Stimulated activated CD8-positive, alpha-beta memory T cell treated with anti-CD3 and anti-CD28 coated beads, Interleukin-15, amount 100 ng/mL, for 1 hour (primary cell): ENCODE measurements at places on chromosomes 2 and 18.

- DNase-seq, result no peak
Observed at GRCh38 chr2:114728372-114728771, 285.9 kb downstream of the DPP10 start.

GRCh38 chr2:177255227-177255601 lies 9.3 kb downstream of the NFE2L2 start:
- no peak for DNase-seq

- no peak for DNase-seq
Observed at GRCh38 chr2:74700643-74701372, 46.8 kb downstream of the SEMA4F start.

DNA sequence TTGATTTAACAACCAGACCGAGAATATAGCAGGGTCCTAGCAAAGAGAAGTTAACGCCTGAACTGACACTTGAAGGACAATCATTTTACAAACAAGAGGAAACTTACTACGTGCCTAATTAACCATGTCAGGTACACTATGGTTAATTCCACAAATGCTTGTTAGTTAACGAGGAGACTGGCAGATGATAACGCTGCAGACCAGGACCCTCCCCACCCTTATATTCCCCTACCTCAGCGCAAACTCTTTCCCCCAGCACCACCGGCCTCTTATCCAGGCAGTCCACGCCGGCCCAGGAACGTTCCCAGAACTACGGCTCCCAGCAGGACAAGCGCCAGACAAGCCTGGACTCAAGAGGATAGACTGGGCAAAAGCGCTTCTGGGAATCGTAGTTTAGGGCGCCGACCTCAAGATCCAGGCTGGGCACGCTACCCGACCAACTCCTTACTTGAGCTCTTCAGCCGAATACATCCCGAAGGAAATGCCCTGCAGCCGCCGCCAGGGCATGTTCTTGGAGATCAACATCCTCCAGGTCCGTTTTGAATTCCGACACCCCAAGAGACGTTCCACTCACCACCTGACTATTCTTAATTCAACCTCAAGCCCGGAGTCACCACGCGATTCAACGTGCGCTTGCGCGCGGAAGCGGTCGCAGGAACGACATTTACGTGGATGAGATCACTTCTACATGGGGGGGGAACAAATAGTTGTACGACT lies at the start of gene POLR1A:
Gene POLR1A, minus strand, starts transcription at position 635 of the 717 bp plus-strand sequence. Its CDS starts 110 bp downstream, at position 525.
- peak; percentile 51 for DNase-seq

- DNase-seq, result no peak
Observed at GRCh38 chr2:7427293-7428060, 510.3 kb downstream of the RNF144A start.

GRCh38 chr2:1588051-1588977 lies 156.0 kb downstream of the PXDN start:
- DNase-seq, result no peak

- DNase-seq, result no peak
Observed at GRCh38 chr2:10360850-10361588, 58.3 kb downstream of the HPCAL1 start.

- no peak for DNase-seq
Observed at GRCh38 chr2:141393214-141393545, 737.6 kb downstream of the LRP1B start.

DNA sequence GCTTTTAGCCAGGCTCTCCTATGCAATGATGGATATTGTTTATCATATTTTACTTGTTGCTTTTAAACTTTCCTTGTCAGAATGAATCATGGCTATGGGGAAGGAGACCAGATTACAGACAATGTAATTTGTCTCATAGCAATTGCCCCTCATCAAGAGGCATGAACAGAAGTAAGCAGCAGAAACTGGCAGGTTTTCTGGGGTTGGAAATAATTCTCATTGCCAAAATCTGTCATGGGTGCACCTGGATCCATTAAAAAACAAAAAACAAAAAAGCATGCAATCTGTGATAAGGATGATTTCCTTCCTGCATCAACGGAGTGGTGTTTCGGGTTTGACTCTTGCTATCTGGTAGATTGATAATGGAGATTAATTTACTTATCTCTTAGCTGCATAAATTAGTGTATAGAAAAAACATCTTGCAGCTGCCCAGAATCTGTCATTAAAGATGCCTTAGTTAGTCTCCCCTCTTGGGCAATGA lies 419.6 kb downstream of the SOX11 start:
- no peak for DNase-seq

DNA sequence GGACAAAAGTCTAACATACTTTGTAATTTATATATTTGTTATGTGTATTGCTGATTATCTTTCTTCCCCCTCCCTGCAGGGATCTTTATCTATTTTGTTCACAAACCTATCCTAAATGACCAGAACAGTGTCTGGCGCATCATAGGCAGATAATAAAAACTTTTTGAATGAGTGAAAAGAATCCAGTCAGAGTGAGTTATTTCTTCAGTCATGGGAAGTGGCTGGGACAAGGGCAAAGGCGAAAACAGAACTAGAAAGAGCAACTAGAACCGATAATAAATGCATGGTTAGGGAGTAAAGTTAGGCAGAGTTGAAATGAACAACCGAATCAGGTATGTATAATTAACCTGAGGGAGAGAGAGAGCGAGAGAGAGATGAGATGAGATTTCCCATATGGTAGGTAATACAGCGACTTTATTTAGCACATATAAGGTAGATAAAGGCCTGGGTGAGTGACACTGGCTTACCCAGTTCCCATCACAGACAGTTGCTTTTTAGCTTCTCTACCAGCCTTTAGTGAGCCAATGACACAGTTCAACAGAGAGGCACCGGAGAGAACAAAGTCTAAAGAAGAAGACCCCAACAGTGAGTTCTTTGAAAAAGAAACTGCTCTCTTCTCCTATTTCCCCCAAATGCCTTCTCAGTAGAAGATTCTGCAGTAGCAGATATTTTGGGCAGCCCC lies 59.1 kb upstream of the EML4 start:
- DNase-seq, result no peak

- DNase-seq, result no peak
Observed at GRCh38 chr2:3709225-3709624, 5.8 kb downstream of the DCDC2C start.

GRCh38 chr2:162070228-162070936 lies 3.6 kb downstream of the DPP4 start:
- no peak for DNase-seq

GRCh38 chr2:68764806-68765311 lies 30.2 kb downstream of the ARHGAP25 start:
- no peak for DNase-seq

GRCh38 chr18:10270151-10270571 lies 184.3 kb upstream of the APCDD1 start:
- DNase-seq, result no peak

GRCh38 chr2:195732574-195732973 lies 75.5 kb downstream of the SLC39A10 start:
- no peak for DNase-seq

DNA sequence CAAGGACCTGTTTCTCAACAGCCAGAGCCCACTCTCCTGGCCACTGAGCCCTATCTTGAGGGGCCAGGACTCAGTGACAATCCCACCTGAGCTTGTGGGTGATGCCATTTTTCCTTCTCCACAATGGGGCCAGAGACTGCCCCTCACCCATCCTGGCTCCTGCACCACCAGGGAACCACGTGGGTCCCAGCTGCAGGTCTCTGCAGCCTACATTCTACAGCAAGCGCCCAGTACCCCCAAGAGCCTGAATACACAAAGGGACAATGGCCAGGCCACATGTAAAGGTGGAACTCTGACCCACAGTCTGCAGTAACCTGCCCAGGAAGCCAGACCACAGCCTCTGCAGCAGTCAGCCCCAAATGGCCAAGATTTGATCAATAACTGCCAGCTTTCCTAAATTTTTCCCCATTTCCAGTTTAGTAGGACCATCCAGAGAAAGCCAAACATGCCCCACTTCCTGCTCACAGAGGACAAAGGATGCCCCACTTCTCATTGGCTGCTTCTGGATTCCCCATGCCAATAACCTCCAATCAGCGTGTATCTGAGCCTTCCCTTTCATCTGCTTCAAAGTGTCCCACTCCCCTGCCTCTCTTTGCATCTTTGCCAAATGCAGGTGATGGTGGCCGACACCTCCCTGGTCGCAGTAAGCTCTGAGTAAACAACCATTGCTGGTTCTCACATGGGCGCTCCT lies 19.1 kb downstream of the HS1BP3 start:
- DNase-seq, result no peak

GRCh38 chr2:20488201-20488641 lies 41.3 kb downstream of the RHOB start:
- no peak for DNase-seq

- DNase-seq, result no peak
Observed at GRCh38 chr2:74031221-74031620, 46.5 kb downstream of the TET3 start.

GRCh38 chr2:25385910-25386309 lies 44.2 kb upstream of the DNMT3A start:
- no peak for DNase-seq

GRCh38 chr2:203532957-203533658 lies 2.0 kb downstream of the RAPH1 start:
- no peak for DNase-seq

DNA sequence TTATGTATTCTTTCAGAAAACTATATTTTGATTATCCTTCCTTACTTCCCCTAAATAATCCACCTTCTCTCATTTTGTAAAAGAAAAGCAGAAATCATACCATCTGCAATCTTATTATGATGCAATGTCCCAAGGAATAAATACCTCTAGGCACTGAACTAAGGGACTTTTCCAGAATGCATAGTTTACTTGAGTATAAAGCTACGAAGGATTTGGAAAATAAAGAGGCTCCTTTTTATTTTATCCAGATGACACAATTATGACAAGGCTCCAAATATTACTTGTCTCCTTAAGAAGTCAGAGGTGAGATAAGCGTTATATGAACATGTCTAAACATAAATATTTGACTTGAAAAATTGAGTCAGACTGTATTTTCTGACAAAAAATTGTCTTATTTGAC lies 72.1 kb downstream of the COL3A1 start:
- no peak for DNase-seq

GRCh38 chr2:85418132-85419008 lies at the start of gene SH2D6:
TSS of gene SH2D6 (plus strand) at chr2:85418714. CDS start at chr2:85429466, 10,752 bp downstream.
- DNase-seq, result peak; percentile 70

- no peak for DNase-seq
Observed at GRCh38 chr2:5250482-5250881, 441.7 kb upstream of the SOX11 start.

DNA sequence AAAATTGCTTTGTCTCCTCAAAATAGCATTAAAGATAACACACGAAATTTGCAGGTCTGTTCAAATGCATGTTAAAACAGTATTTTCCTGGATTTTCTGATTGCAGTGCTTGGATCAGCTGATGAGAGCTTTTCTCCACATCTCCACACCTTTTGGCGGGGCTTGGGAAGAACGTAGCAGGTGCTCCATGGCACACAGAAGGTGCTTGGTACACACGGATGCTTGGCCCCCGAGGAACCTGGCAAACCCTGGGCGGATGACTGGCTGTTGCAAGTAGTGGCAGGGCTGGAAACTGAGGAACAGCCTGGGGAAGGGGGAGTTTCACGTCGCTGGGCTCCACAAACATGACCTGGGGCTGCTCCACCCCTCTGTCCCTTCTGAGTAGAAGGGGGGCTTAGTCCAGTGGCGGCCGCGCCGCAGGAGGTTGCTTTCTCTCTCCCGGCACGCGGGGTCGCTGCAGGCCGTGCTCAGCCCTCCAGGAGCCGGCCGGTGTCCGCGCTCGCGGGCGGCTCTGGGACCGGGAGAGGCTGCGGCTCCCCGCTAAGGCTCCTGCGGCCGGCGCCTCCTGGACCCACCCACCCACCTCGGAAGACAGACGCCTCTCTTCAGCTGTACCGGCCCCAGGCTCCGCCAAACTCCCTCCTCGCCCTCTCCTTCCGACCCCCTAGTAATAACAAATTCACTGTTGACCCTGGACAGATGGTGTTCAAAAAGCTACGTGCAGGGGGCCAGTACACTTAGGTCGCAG lies 69.3 kb downstream of the MARCO start:
- no peak for DNase-seq

- DNase-seq, result no peak
Observed at GRCh38 chr2:168039881-168040280, 207.5 kb downstream of the STK39 start.

GRCh38 chr2:223041527-223042109 lies 10.4 kb upstream of the KCNE4 start:
- DNase-seq, result no peak

DNA sequence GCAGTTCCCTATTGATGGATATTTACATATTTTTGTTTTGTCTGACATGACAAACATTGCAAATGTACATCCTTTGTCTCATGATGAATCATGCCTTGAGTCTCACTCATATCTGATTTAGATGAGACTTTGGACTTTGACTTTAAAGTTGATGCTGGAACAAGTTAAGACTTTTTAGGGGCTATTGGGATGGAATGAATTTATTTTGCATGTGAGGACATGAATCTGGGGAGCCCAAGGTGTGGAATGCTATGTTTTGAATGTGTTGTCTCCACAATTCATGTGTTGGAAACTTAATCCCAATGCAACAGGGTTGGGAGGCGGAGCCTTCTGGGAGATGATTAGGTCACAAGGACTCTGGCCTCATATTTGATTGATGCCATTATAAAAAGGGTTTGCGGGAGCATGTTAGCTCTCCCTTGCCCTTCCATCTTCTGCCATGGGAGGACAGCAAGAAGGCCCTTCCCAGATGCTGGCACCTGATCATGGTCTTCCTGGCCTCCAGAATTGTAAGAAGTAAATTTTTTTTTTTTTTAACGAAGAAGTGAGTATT lies 29.1 kb upstream of the INO80D start:
- no peak for DNase-seq

DNA sequence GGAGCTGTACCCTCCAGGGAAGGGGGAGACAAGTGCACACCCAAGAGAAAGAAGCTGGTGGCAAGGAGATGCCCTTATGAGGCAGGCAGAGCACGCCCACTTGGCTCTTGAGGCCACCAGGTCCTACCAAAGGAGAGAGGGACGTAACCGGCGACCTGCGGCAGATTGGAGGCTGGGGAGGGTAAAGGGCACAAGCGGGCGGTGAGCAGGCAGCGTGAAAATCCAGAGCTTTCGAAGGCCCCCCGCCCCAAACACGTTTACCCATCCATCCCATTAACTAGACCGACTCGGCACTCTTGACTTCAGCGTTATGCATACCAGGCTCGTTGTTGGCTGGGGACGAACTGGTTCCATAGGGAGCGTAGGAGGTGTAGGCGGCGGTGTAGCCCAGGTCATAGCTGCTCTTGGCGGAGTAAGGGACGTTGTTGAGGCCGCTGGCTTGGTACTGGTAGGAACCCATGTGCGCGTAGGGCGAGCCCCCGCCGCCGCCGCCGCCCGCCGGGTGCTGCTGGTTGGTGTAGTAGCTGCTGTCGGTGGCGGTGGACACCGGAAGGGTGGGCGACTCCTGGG lies 794 bp downstream of the DLX2 start:
- DNase-seq, result no peak
